CD4-positive, alpha-beta memory T cell (primary cell): ENCODE measurements at places on chromosomes 5 and 9. TPM values are rescaled to one million over a fixed set of nuclear protein-coding genes. Genes with fewer than 3 reads are reported as not detected.

Gene FOXD4L3
- polyA plus RNA-seq, result not detected

Gene MOB3B
- polyA plus RNA-seq, result 0.16 TPM

Gene GRM6
- polyA plus RNA-seq, result not detected

Gene CSF1R
- polyA plus RNA-seq, result 0.23 TPM

Gene RUFY1
- 13.3 TPM for polyA plus RNA-seq

Gene LRRC26
- not detected for polyA plus RNA-seq

Gene MLLT3
- 20.7 TPM for polyA plus RNA-seq

Gene ZDHHC11
- polyA plus RNA-seq, result 0.28 TPM

Gene THBS4
- not detected for polyA plus RNA-seq

Gene IL13
- polyA plus RNA-seq, result not detected

GRCh38 chr9:96500696-96501632, 51.0 kb downstream of the HABP4 start:
- no peak for DNase-seq
- H3K27me3 ChIP-seq, result no peaks in the 10 kb centered on the region
- H3K36me3 ChIP-seq, result no peaks in the 10 kb centered on the region

- H3K4me3 ChIP-seq, result no peak overlapping the region
- no peak for DNase-seq
- no peaks in the 10 kb centered on the region for H3K4me1 ChIP-seq
- no peaks in the 10 kb centered on the region for H3K27me3 ChIP-seq
- H3K36me3 ChIP-seq, result no peaks in the 10 kb centered on the region
- no peak overlapping the region for H3K27ac ChIP-seq
Measured at GRCh38 chr9:99416007-99416406, 193.9 kb downstream of the SEC61B start.

DNA sequence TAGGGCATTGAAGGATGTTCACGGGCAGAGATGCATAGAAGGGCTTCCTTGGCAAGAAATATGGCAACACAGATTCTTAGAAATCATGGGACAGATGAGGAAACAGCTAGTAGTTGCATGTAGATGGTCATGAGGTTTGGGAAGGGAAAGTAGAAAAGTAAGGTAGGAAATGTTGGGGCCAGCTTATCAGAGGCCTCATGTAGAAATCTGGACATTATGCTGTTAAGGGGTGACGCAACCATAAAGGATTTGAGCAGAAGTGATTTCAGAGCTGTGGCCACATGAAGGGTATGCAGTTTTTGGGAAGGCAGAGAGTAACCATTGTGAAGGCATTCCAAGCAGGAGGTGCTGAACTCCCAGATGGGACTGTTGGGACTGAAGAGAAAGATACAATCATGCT, 224.0 kb downstream of the ARHGAP26 start:
- H3K27me3 ChIP-seq, result no peaks in the 10 kb centered on the region
- H3K4me1 ChIP-seq, result peaks cover 19% of the 10 kb centered on the region
- H3K36me3 ChIP-seq, result no peaks in the 10 kb centered on the region
- DNase-seq, result no peak
- no peak overlapping the region for H3K27ac ChIP-seq
- no peak overlapping the region for H3K4me3 ChIP-seq

GRCh38 chr5:7991125-7991821, 122.3 kb downstream of the MTRR start:
- DNase-seq, result no peak
- H3K36me3 ChIP-seq, result no peaks in the 10 kb centered on the region
- H3K4me3 ChIP-seq, result no peak overlapping the region

DNA sequence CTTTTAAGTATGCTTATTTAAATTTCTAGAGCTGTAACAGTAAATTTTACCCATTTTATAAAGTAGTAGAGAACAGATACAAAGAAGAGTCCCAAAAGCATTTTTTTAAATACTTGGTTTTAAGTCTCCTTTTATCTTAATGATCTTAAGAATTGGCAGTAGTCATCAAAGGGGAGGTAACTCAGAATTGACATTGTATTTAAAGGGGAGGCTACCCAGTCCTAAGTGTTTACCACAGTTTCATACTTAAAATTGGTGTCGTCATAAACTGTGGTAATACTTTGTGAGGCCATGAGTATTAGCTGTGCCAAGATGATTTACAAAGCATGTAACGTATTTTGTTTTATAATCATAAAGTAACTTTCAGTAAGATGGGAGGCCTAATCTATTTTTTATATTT, 14.8 kb downstream of the SLC25A46 start:
- H3K27me3 ChIP-seq, result no peaks in the 10 kb centered on the region
- no peak overlapping the region for H3K4me3 ChIP-seq
- DNase-seq, result no peak
- no peak overlapping the region for H3K27ac ChIP-seq

- H3K27ac ChIP-seq, result no peak overlapping the region
- DNase-seq, result no peak
- no peaks in the 10 kb centered on the region for H3K4me1 ChIP-seq
- H3K4me3 ChIP-seq, result no peak overlapping the region
- peaks cover 16% of the 10 kb centered on the region for H3K36me3 ChIP-seq
- H3K27me3 ChIP-seq, result no peaks in the 10 kb centered on the region
Measured at GRCh38 chr5:71640408-71640807, 53.3 kb downstream of the MCCC2 start.

DNA sequence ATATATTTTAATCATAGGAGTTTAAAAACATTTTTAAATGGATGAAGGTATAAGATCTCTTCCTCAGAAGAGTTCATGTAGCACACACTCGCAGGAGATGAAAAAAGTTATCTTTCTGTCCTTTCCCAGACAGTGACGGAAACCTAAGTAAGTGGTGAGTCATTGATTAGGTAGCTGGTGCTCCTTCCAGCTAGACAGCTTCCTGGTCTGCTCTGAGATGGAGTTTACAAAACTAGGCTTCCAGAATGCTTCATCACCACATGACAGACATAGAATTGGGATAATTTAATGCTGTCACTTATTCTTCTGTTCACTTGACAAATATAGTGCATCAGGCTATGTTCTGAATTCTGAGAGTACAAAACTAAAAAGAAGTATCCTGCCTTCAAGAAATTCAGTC, 2393.0 kb upstream of the C9orf72 start:
- H3K27ac ChIP-seq, result no peak overlapping the region
- H3K27me3 ChIP-seq, result no peaks in the 10 kb centered on the region
- no peak overlapping the region for H3K4me3 ChIP-seq

DNA sequence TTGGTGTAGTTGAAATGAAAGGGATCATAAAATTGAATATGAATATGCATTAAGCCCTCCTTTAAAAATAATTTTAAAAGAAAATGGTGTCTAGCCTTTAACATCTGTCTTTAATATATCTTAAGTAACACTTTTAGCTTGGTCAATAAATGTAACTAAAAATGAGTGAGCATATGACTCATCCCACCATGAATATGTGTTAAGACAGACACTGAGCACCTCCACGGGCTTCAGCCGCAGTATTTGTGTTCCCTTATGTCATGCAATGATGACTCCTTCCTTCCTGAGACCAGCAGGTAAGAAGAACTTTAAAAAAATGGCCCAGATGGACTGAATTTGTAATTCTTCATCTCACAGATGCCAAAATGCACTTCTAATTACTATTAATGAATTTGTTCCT, 563.2 kb downstream of the NR2F1-AS1 start:
- no peaks in the 10 kb centered on the region for H3K4me1 ChIP-seq
- no peak overlapping the region for H3K27ac ChIP-seq
- H3K4me3 ChIP-seq, result no peak overlapping the region
- no peaks in the 10 kb centered on the region for H3K36me3 ChIP-seq
- no peak for DNase-seq

DNA sequence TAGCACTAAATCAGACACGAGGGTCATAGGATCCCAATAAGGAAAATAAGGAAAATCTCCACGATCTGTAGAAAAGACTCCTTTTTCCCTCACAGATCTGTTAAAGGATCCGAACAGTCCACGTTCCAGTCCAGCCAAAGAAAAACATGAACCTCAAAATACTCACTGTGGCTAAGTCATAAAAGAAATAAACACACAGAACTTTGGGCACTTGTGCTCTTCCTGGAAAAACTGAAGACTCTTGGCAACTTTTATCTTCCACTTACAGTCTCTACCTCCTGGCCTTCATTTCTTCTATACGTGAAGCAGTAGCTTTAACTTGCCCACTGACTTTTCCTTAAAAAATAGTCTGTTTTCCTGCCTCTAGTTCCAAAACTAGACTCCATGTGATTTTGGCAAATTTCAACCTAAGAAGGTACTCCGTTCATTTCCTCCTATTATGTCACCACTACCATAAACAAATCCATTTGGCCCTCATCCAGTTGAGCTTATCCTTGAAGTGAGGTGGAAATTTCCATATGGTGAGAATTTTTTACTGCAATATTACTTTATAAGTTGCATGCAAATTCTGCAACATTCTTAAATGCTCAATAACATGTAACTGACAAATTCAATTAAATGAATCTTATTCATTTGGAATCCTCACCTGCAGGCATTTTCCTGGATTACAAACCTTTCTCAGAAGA, 5.3 kb upstream of the LHFPL2 start:
- H3K4me1 ChIP-seq, result no peaks in the 10 kb centered on the region
- H3K36me3 ChIP-seq, result no peaks in the 10 kb centered on the region
- H3K27me3 ChIP-seq, result no peaks in the 10 kb centered on the region
- no peak overlapping the region for H3K27ac ChIP-seq

DNA sequence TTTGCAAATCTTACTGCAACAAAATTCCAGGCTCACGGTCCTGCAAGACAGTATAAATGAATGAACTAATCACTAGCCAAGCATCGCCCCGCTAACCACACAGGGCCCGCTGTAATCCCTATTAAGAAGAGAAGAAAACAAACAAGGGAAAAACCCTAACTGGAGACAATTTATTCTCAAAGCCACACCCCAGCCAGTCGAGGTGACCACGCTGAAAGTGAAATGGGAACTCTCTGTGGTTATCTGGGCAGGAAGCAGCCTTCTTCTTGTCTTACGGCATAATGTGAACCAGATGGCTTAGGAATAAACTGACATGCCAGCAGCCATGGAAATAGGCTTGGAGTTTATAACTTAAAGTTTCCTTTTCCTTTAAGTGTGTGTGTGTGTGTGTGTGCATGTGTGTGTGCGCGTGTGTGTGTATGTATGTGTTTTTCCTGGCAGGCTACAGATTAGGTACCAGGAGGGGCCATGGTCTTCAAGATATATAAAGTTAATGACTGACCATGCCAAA, 120.2 kb downstream of the SEMA6A start:
- H3K4me3 ChIP-seq, result no peak overlapping the region
- H3K4me1 ChIP-seq, result no peaks in the 10 kb centered on the region
- H3K36me3 ChIP-seq, result no peaks in the 10 kb centered on the region
- no peak for DNase-seq
- no peak overlapping the region for H3K27ac ChIP-seq
- no peaks in the 10 kb centered on the region for H3K27me3 ChIP-seq

GRCh38 chr9:18061856-18062255, 412.1 kb upstream of the ADAMTSL1 start:
- H3K4me3 ChIP-seq, result no peak overlapping the region
- H3K4me1 ChIP-seq, result no peaks in the 10 kb centered on the region
- no peaks in the 10 kb centered on the region for H3K36me3 ChIP-seq

DNA sequence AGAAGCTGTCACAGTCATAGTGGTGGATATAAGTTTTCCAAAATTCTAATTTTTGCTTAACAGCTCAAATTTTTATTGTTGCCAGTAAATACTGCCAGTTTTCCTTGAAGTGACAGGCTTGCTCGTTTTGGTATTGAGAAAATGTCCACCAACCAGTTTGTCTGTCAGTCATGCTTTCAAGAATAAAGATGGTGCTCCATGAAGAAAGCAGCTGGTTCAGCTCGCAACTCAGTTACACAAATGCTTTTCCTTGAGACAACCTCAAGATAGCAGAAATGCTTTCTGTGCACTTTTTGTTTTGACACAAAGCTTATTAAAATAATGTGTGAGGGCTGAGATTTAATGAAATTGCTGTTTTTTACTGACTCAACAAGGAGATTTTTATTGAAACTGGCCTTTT, 135.7 kb downstream of the LRRC70 start:
- no peaks in the 10 kb centered on the region for H3K36me3 ChIP-seq
- no peaks in the 10 kb centered on the region for H3K4me1 ChIP-seq
- no peak overlapping the region for H3K4me3 ChIP-seq
- no peaks in the 10 kb centered on the region for H3K27me3 ChIP-seq
- H3K27ac ChIP-seq, result no peak overlapping the region

- no peak overlapping the region for H3K27ac ChIP-seq
- no peak overlapping the region for H3K4me3 ChIP-seq
- H3K36me3 ChIP-seq, result no peaks in the 10 kb centered on the region
Measured at GRCh38 chr5:169286572-169287300, 14.2 kb downstream of the SLIT3 start.

- DNase-seq, result no peak
- H3K36me3 ChIP-seq, result no peaks in the 10 kb centered on the region
- H3K27ac ChIP-seq, result no peak overlapping the region
- H3K27me3 ChIP-seq, result no peaks in the 10 kb centered on the region
Measured at GRCh38 chr9:84978661-84979060, 309.1 kb downstream of the NTRK2 start.

- no peak overlapping the region for H3K4me3 ChIP-seq
- peaks cover 10% of the 10 kb centered on the region for H3K4me1 ChIP-seq
- no peaks in the 10 kb centered on the region for H3K27me3 ChIP-seq
Measured at GRCh38 chr5:54254482-54255198, 55.7 kb downstream of the ARL15 start.

DNA sequence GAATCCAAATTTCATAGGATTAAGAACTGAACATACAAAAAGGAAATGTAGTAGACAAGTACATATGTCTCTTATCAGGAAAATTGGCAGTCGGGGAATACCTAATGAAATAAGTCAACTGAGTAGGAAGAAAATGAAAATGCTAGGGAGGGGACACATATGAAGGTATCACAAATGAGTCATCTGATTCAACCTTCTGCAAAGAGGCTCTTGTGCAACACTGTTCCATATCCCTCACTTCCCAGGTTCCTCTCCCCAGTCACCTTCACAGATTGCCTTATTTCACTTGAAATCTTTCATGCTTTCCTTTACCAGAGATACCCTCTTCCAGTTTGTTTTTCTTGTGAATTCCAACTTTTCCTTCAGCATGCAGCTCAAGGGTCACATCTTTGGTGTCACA, 139.0 kb downstream of the RFX3 start:
- H3K27me3 ChIP-seq, result no peaks in the 10 kb centered on the region
- no peak overlapping the region for H3K4me3 ChIP-seq
- H3K27ac ChIP-seq, result no peak overlapping the region
- DNase-seq, result no peak

DNA sequence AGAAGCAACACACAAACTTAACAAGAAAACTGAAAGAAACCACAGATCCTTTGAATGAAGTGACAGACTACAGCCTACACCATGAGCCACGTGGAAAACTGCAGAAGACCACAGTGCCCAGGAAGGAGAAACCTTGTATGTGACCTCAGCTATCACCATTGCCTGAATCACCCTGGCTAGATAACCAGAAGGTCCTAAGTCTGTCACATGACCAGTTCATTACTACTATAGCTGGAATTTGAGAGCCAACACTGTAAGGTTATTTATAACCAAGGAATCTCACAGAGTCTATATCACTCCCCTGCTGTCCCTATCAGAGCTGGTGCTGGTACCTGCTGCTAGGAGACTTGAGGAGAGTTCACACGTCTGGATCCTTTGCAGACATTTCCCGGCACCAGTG, 90.3 kb upstream of the FBXL17 start:
- H3K36me3 ChIP-seq, result no peaks in the 10 kb centered on the region
- no peak overlapping the region for H3K27ac ChIP-seq
- H3K4me3 ChIP-seq, result no peak overlapping the region
- no peaks in the 10 kb centered on the region for H3K4me1 ChIP-seq
